ENCODE measurements at places on chromosomes 12 and 14.

DNA sequence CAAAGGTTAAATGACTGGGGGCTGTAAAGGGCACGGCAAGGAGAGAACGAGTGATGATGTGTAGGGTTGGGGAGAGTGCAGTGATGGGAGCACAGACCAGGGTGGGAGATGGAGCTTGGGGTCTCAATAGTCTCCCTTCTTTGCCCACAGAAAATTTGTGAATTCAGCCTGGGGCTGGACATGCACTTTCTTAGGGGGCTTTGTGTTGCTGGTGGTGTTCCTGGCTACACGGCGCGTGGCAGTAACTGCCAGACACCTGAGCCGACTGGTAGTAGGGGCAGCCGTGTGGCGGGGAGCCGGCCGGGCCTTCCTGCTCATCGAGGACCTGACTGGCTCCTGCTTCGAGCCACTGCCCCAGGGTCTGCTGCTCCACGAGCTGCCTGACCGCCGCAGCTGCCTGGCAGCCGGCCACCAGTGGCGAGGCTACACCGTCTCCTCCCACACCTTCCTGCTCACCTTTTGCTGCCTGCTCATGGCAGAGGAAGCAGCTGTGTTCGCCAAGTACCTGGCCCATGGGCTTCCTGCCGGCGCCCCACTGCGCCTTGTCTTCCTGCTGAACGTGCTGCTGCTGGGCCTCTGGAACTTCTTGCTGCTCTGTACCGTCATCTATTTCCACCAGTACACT, 1.7 kb downstream of the FITM1 start:
- no peak for DNase-seq

DNA sequence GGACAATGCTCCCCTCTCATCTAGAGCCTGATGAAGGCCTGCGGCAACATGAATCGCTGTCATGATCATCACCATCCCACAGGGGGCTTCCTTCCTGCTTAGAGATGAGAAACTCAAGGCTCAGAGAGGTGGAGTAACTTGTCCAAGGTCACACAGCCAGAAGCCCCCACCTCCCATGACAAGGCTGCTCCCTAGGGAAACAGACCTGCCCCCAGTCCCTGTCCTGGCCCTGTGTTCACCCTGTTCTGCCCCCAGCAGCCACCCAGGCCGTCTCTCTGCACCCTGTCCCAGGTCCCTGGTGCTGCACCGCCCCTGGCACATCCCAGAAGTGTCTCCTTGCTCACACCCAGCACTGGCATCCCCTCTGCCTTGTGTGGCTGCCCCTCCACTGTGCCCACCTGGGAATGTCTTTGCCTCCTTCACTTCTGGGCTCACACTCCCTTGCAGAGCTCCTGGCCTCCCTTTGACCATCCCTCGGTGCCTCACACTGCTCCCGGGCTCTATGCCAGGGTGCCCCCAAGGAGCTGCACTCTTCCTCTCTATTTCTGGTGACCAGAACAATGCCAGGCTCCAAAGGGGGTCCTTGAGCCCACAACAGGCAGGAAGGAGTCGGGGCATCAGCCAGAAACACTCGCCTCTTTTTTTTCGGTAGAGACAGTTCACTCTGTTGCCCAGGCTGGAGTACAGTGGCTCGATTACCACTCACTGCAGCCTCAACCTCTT, 70.5 kb downstream of the BCL11B start:
- no peak for DNase-seq

GRCh38 chr12:58938440-58938839, 18.1 kb upstream of the LRIG3 start:
- DNase-seq, result no peak

GRCh38 chr12:14605401-14605989, 37.8 kb upstream of the PLBD1 start:
- no peak for DNase-seq

DNA sequence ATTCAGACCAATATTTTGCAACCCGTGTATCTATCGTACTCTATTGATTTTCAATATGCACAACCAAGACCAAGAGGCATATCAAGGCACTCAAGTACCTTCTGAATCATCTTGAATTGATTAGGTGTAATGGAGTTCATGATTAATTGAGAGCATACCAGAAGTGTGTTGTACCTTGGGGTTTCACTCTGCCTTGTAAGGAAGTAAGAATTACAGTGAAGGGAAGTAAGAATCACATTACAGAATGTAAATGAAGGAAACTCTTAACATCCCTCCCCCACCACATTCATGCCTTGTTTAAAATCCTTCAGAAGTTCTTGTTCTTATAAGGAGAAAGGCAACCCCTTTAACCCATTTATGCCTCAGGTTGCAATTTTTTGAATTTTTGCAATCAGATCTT, 5.4 kb upstream of the MGAT4C start:
- DNase-seq, result no peak

Data from activated CD4-positive, alpha-beta T cell treated with anti-CD3 and anti-CD28 coated beads, Interleukin-2, Interleukin-4, amounts not matched to agents 100 ng/mL and 50 ng/mL, durations not matched to agents 16 hours and 8 hours (primary cell).